Stomach (tissue), 19 donors: ENCODE measurements at places on chromosomes 11 and 22. TPM values are rescaled to one million over a fixed set of nuclear protein-coding genes. Genes with fewer than 3 reads are reported as not detected.

GRCh38 chr22:27329966-27330645 lies 471.4 kb downstream of the MN1 start:
- no peak overlapping the region for H3K4me3 ChIP-seq
- no peaks in the 10 kb centered on the region for H3K36me3 ChIP-seq
- H3K27me3 ChIP-seq = no peaks in the 10 kb centered on the region
- peaks cover 6% of the 10 kb centered on the region for H3K4me1 ChIP-seq

GRCh38 chr11:13261591-13262061 lies 16.0 kb upstream of the BMAL1 start:
- DNase-seq = peak; percentile 53
- H3K4me1 ChIP-seq = peaks cover 20% of the 10 kb centered on the region
- H3K36me3 ChIP-seq = no peaks in the 10 kb centered on the region
- peak overlapping the region; percentile 45 for H3K27ac ChIP-seq

DNA sequence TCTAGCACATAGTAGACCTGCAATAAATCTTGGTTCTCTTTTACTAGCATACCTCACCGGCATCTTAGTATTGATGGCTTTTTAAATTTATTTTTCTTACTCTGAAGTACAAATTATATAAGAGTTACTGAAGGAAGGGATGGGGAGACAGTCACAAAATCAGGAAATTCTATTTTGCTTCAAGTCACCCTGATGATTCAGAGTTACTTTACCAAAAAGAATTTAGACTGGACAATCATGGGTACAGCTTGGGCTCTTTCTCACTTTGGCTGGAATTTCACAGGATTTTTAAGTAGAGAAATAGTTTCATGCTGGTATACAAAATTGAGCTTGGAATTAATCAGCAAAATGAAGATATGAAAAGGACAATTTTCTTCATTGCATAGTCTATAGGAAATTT lies 919.2 kb downstream of the METTL15 start:
- no peaks in the 10 kb centered on the region for H3K36me3 ChIP-seq
- no peak overlapping the region for H3K4me3 ChIP-seq
- DNase-seq = no peak
- no peaks in the 10 kb centered on the region for H3K27me3 ChIP-seq
- H3K27ac ChIP-seq = no peak overlapping the region

GRCh38 chr11:45321669-45322068 lies 35.5 kb upstream of the SYT13 start:
- DNase-seq = no peak
- H3K27ac ChIP-seq = no peak overlapping the region
- no peaks in the 10 kb centered on the region for H3K36me3 ChIP-seq
- peaks cover 5% of the 10 kb centered on the region for H3K27me3 ChIP-seq

- H3K27me3 ChIP-seq = no peaks in the 10 kb centered on the region
- H3K27ac ChIP-seq = no peak overlapping the region
- H3K4me1 ChIP-seq = no peaks in the 10 kb centered on the region
- DNase-seq = no peak
These were observed 86.7 kb downstream of the OSBP2 start for GRCh38 chr22:30781271-30781875.

- no peaks in the 10 kb centered on the region for H3K27me3 ChIP-seq
- no peak overlapping the region for H3K4me3 ChIP-seq
- peaks cover 59% of the 10 kb centered on the region for H3K4me1 ChIP-seq
- H3K27ac ChIP-seq = peak overlapping the region; percentile 67
- H3K36me3 ChIP-seq = peaks cover 19% of the 10 kb centered on the region
These were observed 9.7 kb downstream of the PDGFB start for GRCh38 chr22:39234867-39235687.

DNA sequence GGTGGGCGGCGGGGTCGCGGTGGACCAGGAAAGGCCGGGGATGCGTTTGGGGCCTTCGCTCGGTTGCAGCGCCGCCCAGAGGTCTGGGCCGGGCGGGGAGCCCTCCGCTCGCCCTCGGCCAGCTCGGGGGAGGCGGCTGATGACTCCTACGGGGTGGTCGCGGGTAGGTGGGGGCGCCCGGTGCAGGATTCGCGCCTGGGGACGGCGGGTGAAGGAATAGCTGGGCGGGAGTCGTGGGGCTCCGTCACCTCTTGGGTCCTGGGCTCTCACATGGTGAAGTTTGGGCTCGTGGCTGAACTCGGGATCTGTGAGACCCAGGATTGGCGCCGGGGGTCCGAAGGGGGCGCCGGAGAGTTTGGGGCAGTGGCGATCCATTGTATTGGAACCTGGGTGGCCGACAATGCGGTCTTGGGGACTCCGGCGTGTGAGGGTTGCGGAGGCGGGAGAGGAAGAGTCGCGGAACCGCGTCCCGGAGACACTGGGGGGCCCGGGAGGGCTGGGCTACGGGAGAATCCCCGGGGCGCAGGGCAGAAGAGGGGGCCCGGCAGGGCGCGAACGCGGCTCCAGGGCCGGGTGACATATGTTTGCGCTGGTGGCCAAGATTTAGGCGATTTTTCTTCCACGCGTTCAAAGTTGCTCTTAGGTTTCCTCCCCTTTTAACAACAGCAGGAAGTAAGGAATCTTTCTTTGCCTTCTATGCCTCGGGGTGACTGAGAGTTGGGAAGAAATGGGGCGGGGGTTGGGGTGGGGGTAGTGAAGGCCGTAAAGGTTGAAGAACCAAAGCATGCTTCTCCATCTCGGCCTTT lies 935 bp downstream of the QSER1 start:
- no peaks in the 10 kb centered on the region for H3K36me3 ChIP-seq
- H3K27me3 ChIP-seq = no peaks in the 10 kb centered on the region
- peak overlapping the region; percentile 91 for H3K27ac ChIP-seq
- H3K4me3 ChIP-seq = peak overlapping the region; percentile 90

DNA sequence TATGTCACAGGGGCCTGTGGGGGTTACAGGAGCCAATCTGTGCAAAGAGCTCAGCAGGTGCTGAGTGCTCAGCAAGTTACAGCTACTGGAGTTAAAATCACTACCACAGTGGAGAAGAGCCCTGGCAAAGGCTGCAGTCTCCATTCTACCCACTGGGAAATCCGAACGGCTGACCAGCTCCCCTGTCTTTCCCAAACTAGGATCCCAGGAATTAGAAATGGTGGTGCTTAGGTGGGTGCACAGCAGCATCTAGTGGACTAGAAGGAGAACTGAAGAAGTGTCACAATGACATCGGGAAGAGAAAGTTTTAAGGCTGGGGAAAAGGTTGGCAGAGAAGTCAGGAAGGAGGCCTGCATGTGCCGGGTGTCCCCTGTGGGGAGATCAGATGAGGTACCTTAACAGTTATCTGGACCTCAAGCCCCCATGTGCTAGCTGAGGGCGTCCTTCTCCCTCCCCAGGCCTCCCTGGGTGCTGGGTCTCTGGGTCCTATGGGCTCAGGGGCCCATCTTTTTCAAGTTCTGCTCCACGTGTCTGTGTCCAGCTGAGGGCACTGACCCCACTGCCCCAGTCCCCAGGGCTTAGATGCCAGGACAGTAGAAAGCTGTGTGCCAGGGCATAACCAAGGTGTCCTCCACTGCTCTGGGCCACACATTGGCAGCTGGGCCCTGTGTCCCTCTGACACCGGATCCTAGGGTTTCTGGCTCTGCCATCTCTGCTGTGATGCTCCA lies 1.9 kb downstream of the PIWIL3 start:
- H3K4me3 ChIP-seq = no peak overlapping the region
- H3K36me3 ChIP-seq = no peaks in the 10 kb centered on the region
- DNase-seq = no peak

DNA sequence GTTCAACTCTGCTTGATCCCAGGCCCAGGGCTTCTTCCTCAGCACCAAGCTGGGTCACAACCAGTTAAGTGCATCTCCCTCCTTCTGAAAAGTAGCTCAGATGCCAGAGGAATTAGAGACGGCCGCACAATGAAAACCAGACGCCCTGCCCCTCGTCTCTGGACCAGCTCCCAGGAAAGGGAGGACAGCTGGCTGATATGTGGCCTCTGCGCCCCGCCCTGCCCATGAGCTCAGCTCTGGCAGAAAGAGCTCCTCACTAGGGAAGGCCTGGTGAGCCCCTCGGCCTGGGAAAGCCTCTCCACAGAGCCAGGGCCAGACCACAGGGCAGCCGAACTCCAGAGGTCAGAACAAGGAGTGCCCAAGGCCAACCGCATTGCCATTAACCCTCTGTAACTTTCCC lies 18.1 kb upstream of the SCGB1A1 start:
- H3K27ac ChIP-seq = peak overlapping the region; percentile 81
- H3K4me3 ChIP-seq = no peak overlapping the region
- H3K36me3 ChIP-seq = no peaks in the 10 kb centered on the region
- no peaks in the 10 kb centered on the region for H3K27me3 ChIP-seq

GRCh38 chr11:10455637-10456487 lies 798 bp downstream of the AMPD3 start:
- no peaks in the 10 kb centered on the region for H3K27me3 ChIP-seq
- peak overlapping the region; percentile 34 for H3K4me3 ChIP-seq
- H3K36me3 ChIP-seq = no peaks in the 10 kb centered on the region
- peaks cover 35% of the 10 kb centered on the region for H3K4me1 ChIP-seq
- peak overlapping the region; percentile 60 for H3K27ac ChIP-seq

- no peak within 1 kb of the TSS for H3K27ac ChIP-seq
- no peaks in the 10 kb centered on the region for H3K27me3 ChIP-seq
- no peaks in the 10 kb centered on the region for H3K4me1 ChIP-seq
These were observed at the start of gene TRIM29 for GRCh38 chr11:120137611-120138521. Gene TRIM29, minus strand, starts transcription at chr11:120138113. Its CDS starts 82 bp downstream, at chr11:120138031.

GRCh38 chr11:31254415-31254814 lies 115.1 kb downstream of the DCDC1 start:
- H3K27me3 ChIP-seq = no peaks in the 10 kb centered on the region
- H3K4me3 ChIP-seq = no peak overlapping the region
- no peaks in the 10 kb centered on the region for H3K4me1 ChIP-seq

DNA sequence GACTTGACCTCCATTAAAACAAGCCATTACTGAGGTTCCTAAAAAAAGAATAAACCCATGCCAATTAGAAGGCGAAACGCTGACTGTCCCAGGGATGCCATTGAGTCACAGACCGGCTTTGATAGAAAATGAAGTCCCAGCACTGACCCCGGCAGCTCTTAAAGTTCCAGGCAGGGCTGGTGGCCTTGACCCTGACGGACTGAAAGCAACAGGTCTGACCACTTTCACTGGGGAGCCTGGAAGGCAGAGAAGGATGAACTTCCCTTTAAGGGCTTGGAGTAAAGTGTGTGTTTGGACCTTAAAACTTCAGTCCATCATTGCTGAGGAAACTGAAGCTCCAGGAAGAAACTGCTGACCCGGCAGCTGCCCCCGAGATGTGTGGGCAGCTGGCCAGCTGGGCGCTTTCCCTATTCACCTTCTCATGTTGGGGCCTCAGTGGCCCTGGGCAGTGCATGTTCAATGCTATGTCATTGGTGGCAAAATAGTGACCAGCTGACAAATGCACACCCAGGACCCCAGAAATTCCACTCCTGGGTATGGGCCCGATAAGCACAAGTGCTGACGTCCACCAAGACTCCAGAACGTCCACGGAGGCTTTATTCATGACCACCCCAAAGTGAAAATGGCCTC lies 18.9 kb upstream of the EFCAB6 start:
- H3K27me3 ChIP-seq = no peaks in the 10 kb centered on the region
- no peaks in the 10 kb centered on the region for H3K36me3 ChIP-seq
- no peak overlapping the region for H3K4me3 ChIP-seq
- H3K27ac ChIP-seq = no peak overlapping the region
- peaks cover 3% of the 10 kb centered on the region for H3K4me1 ChIP-seq

DNA sequence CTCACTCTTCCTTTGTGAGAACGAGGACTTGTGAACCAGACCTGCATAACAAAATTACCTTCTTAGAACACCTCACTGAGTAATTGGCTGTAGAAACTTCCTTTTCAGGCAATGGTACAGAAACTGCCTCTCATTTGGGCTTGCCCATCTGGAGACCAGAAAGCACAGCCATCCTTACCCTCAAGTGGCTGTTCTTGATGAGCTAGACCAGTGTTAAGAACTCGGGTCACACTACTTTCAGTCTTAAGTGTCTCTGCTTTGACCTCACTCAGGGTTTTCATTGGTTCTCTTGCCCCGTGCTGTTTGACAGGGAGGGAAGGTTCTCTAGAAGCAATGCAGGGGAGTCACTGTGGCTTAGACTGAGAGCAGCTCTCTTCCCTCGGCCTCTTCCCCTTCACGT lies 29.3 kb downstream of the NAT10 start:
- no peak overlapping the region for H3K27ac ChIP-seq
- no peaks in the 10 kb centered on the region for H3K4me1 ChIP-seq
- H3K4me3 ChIP-seq = no peak overlapping the region
- no peak for DNase-seq
- no peaks in the 10 kb centered on the region for H3K27me3 ChIP-seq

GRCh38 chr11:60315871-60316270 lies 11.2 kb upstream of the MS4A6E start:
- no peaks in the 10 kb centered on the region for H3K4me1 ChIP-seq
- H3K27ac ChIP-seq = no peak overlapping the region
- DNase-seq = no peak
- H3K4me3 ChIP-seq = no peak overlapping the region
- H3K36me3 ChIP-seq = no peaks in the 10 kb centered on the region

- no peak overlapping the region for H3K4me3 ChIP-seq
- H3K27me3 ChIP-seq = no peaks in the 10 kb centered on the region
- H3K4me1 ChIP-seq = no peaks in the 10 kb centered on the region
- no peaks in the 10 kb centered on the region for H3K36me3 ChIP-seq
- DNase-seq = no peak
These were observed 369.5 kb downstream of the AASDHPPT start for GRCh38 chr11:106446955-106447354.

GRCh38 chr11:12392672-12393071 lies 15.3 kb downstream of the PARVA start:
- no peak overlapping the region for H3K27ac ChIP-seq
- no peaks in the 10 kb centered on the region for H3K27me3 ChIP-seq
- no peaks in the 10 kb centered on the region for H3K36me3 ChIP-seq
- no peak for DNase-seq

GRCh38 chr11:107988397-107989158 lies 20.1 kb upstream of the CUL5 start:
- H3K27me3 ChIP-seq = no peaks in the 10 kb centered on the region
- DNase-seq = no peak
- no peaks in the 10 kb centered on the region for H3K36me3 ChIP-seq
- no peaks in the 10 kb centered on the region for H3K4me1 ChIP-seq
- H3K27ac ChIP-seq = no peak overlapping the region
- no peak overlapping the region for H3K4me3 ChIP-seq

- DNase-seq = no peak
- H3K36me3 ChIP-seq = no peaks in the 10 kb centered on the region
- H3K27ac ChIP-seq = no peak overlapping the region
- no peaks in the 10 kb centered on the region for H3K27me3 ChIP-seq
These were observed 380.0 kb upstream of the NARS2 start for GRCh38 chr11:78954696-78955095.

Gene TBX1
- total RNA-seq = not detected

Gene MUC5AC
- total RNA-seq = 2.0 TPM

Gene NCAM1
- total RNA-seq = 31.9 TPM

Gene LSP1
- 46.8 TPM for total RNA-seq

Gene SLC5A1
- total RNA-seq = 2.3 TPM
